CD4-positive, alpha-beta T cell treated with Interleukin-6 at 100 ng/mL for 8 hours (primary cell): ENCODE measurements at places on chromosomes 11 and 22.
A peak's percentile ranks its signal among the peaks of the same experiment; 100 is the strongest.

GRCh38 chr11:106858200-106858599, 160.1 kb downstream of the GUCY1A2 start:
- no peak for DNase-seq

GRCh38 chr22:20240447-20240764, 27.7 kb downstream of the RTN4R start:
- no peak for DNase-seq

- no peak for DNase-seq
These were observed 28.9 kb downstream of the CELSR1 start for GRCh38 chr22:46508491-46508999.

DNA sequence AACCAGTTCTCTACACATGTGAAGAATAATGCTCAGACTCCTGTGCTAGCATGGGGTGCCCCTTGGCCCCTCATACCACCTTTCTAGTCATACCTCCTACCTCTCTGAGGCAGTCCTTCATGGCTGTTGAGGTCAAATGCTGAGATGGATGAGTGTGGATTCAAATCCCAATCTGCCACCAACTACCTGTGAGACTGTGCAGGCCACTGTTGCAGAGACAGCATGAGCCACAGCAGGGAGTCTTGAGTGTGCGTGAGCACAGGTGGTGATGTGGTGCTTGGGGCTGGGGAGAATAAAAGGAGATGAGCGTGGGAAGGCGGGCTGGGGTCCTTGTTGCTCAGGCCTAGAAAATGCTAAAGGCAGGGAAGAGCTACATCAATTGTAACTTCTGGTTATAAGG, 218.0 kb upstream of the E2F8 start:
- no peak for DNase-seq

DNA sequence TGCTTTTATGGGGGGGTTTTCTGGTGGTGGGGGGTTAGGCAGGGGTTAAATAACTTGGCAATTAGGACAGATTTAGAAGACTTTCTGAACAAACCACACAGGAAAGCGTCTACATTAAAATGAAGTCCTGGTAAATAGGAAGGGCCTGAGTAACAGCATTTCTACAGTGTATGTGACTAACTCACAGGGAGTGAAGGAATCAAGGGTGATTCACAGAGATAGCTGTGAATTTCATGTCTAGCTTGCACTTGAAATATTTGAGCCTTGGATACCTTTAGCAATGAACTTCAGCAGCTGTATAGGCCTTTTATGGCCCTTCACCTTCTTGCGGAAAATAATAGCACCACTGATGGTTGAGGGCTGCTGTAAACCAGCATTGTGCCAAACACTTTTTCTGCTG, 26.1 kb upstream of the LDHA start:
- DNase-seq: no peak

- DNase-seq: peak; percentile 8
These were observed 695 bp downstream of the PEX26 start for GRCh38 chr22:18078329-18079041.

DNA sequence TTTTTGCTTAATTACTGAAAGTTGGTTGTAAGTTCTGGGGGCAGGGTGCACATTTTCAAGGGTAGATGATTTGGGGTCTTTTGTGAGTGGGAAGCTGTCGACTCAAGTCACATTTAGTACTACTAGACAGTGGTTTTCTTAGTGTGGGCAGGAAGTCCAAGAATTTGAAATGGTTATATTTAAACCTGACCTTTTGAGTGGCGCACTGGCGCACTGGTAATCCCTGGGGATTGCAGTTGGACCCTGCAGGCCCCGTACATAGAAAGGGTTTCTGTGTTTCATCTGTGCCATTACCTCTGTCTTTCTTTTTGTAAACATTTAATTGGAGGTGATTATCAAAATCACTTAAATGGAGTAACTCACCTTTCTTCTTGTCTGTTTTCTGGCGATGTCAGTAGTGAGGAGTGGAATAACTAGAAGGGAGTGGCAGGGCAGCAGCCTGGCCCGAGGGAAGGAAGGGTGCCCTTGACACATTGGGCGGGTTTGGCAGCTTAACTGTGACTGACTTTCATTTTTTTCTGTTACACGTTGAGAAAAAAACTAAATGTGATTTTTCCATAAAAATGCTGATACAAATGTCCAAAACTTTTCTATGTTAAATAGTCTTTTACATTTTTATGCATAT, 101.8 kb upstream of the GAL start:
- DNase-seq: no peak

DNA sequence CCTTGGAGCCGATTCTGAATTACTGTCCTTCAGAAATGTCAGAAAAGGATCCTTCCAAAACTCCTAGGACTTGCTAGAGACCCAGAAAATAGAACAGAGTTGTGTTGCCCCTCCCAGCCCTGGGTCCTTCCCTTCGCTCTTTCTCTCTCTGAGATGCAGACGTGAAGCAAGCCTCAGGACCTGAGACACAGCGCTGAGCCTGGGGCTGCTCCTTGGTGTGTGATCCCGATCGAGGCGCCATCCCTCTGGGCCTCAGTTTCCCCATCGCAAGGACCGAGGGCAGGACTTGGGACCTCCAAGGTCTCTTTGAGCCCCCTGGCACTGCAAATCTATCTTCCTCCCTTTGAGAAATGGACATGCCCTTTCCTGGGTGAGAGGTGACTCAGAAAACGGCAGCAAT, 533.5 kb downstream of the TBC1D22A start:
- no peak for DNase-seq

DNA sequence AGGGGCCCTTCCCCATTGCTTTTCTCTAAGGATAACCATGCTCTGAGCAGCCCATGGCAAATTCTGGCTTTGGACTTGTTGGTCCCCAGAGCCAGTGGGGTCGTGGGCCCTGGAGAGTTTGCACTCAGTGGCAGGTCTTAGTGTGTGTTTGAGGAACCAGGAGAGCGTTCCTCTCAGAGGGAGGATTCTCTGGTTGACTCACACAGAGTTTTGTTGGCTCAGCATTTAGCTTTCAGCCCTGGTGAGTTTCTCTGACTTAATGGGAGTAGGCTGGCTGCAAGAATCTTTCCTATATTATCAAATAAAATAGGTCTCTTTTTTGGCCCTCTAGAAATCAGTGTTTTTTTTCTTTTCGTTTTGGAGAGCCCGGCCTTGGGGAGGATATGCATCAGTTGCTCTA, 20.9 kb downstream of the ST14 start:
- no peak for DNase-seq

- DNase-seq: no peak
These were observed 475.6 kb downstream of the MIAT start for GRCh38 chr22:27133019-27133431.

- DNase-seq: no peak
These were observed 860 bp downstream of the TMEM184B start for GRCh38 chr22:38271927-38272372.

GRCh38 chr11:60029015-60029632, 11.1 kb upstream of the OOSP2 start:
- no peak for DNase-seq

DNA sequence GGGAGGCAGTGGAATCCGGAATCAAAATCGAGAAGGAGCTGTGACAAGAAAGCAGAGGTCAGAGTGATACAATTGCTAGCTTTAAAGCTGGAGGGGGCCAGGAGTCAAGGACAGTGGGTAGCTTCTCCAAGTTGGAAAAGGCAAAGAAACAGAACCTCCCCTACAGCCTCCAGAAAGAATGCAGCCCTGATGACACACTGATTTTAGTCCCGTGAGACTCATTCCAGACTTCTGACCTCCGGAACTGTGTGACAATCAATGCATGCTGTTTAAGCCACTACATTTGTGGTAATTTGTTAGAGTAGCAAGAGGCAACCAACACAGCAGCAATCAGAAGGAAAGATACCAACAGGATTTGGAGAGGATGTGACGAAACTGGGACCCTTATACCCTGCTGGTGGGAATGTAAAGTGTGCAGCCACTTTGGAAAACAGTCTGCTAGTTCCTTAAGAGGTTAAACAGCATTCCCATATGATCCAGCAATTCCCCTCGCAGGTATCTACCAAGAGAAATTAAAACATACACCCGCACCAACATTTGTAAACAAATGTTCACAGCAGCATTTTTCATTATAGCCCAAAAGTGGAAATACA, 66.7 kb downstream of the DSCAML1 start:
- no peak for DNase-seq

GRCh38 chr11:1921574-1922141, 2.2 kb downstream of the TNNT3 start:
- no peak for DNase-seq

- DNase-seq: no peak
These were observed 5.8 kb upstream of the GNAZ start for GRCh38 chr22:23064381-23065068.
